Cardiac muscle cell (in vitro differentiated cells and primary cell): ENCODE measurements at places on chromosomes 5 and 9.

- no peak for DNase-seq
Measured at GRCh38 chr5:37724395-37725125, 115.3 kb downstream of the GDNF start.

GRCh38 chr9:515665-516064 is 301.0 kb downstream of the DOCK8 start:
- DNase-seq: no peak

- DNase-seq: peak; percentile 68
Measured at GRCh38 chr5:6454628-6455053, 6.0 kb downstream of the UBE2QL1 start.

DNA sequence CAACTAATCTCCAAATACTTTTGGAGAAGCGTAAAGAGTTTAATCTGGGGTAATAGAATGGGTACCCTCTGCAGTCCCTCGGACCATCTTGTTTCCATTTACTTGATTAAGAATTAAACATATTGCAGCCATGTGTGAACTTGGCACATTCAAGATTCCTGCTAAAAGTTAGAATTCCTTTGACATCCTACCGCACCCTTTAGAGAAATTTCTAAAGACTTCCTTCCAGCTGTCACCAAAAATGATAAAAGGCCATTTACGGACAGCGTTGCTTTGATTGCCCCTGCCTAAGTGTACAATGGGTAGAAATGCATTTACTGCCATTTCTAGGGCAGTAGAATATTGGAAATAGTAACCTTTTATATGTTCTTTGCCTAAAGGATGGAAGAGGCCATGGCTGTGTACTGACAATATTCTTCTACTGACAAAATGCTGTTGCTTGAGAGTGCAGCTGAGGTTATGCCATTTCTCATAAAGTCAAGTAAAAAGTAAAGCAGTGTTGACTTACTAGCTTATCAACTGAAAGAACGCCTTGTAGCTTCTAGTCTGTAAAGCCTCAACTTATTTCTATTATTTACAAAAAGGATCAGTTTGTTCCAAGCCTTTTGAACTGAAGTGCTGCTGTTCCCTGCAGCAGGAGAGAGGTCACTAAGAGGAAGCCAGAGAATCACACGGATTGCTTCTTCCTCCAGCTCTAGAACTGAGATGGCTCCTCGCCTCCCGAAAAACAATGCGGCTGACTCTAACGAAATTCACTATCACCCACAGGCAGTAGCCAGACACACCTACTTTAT is 139.8 kb upstream of the BASP1 start:
- DNase-seq: no peak

GRCh38 chr9:134975253-134975652 is 57.5 kb upstream of the FCN1 start:
- no peak for DNase-seq

DNA sequence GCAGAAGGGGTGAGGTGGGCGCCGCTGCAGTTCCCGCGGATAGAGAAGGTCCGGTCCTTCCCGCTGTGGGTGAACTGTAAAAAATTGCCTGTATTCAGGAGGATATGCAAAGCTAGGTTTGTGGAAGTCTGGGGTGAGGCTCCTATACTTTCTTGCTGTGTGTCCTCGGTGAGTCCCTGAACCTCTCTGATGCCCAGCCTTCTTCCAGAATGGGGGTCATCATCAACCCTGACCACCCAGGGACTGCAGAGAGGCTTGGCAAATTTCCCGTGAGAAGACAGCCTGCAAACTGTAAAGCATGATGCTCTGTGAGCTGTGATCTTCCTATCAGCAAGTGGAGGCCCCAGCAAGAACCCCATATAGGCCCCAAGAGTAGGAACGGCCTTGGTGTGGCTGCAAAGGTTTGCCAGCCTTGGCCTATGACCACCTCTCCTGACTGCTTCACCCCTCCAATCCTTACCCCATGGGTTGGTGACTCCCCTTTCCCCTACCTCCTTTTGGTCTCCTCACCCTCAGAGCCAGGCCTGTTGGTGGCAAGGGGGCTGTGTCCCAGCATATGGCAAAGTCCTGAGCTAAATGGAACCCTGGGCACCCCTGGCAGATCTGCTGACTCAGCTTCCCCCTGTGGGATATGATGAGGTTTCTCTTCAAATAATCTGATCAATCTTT is 760 bp downstream of the ALDH1B1 start:
- no peak for DNase-seq

GRCh38 chr9:111113712-111114111 is 75.4 kb upstream of the LPAR1 start:
- no peak for DNase-seq

DNA sequence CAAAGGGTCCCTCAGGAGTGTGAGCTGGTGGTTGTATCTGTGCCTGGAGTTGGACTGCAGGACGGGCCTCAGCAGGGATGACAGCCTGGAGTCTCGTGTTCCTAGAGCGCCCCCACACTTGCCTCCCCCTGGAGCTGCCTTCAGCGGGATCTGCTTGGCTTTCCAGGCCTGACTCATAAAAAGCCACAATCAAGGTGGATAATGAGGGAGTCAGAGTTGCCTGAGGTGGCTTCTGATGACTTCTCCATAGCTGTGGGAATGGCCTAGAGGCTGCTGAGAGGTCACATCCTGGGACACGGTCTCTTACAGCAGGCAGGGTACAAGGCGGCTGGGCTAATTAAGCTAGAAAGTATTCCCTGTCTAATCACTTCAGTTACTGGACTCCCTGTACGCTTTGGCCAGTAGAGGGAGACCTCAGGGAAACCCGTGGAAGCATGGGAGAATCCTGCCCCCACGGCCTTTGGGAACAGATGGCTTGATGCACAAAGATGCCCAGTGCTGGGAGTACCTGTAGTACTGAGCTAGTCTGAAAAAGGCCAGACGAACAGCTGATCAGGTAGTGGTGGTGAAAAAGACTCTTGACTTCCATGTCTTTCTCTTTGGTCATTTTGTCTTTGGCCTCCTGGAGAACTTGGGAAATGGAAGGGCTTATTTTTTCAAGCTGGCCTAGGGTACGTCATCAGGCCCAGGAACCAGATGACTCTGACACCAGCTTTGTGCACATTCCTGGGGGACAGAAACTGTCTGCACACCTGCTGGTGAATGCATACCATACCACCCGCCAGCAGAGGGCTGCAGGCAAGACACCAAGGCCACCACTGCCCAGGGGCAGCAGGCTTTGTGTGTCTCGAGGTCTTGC is 16.1 kb upstream of the FRRS1L start:
- DNase-seq: peak; percentile 44

DNA sequence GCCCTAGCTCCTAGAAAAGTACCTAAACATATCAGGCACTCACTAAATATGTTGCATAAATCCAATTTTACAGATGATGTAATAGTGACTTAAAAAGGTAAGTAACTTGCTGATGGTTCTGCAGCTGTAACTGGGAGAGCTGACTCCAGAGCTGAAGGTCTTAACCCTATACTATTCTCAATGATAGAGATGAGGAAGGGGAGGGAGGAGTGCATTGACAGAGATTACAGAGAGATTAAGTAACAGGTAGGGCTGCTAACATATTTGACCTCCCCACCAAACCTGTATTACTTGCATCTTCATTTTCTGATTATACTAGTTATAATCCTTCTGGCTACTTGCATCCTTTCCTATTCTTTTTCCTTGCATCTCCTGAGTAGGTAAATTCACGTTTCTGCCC is 255.4 kb upstream of the EFNA5 start:
- DNase-seq: no peak

DNA sequence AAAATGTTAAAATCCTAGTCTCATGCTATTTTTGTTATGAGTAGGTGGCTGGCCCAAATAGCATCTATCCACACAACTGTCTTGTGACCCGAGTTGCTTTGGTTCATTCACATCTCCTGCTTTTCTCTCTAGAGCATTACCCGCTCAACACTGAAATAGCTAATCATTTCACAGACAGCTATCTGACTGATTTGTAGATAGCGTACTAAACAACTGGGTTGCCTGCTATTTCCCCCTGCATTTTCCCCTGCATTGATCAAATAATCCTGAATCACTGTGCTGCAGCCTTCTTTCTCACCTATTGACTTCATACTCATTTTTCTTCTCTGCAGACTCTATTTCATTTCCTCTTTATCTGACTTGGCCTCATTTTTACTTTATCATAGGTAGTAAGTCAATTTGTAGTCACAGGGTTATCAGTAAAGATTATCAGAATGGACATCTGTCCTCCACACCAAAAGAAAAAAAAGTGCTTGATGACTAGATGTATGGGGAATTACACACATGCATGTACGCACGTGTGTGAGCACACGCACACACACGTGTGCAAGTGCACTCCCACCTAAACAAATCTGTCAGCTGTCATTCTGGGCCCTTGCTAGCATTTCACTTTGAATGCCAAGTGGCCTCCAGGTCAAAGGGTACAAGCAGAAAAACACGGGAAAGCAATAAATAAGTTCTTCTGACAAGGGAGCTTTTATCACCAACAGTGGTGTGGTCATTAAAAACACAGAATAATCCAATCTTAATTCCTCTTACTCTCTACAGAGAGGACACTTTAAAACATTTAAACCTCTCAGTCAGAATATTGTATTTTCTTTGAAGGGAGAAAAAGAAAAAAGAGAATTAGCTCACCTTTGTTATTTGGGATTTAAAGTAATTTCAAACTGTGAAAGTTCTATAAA is 501.6 kb downstream of the EFNA5 start:
- DNase-seq: no peak

DNA sequence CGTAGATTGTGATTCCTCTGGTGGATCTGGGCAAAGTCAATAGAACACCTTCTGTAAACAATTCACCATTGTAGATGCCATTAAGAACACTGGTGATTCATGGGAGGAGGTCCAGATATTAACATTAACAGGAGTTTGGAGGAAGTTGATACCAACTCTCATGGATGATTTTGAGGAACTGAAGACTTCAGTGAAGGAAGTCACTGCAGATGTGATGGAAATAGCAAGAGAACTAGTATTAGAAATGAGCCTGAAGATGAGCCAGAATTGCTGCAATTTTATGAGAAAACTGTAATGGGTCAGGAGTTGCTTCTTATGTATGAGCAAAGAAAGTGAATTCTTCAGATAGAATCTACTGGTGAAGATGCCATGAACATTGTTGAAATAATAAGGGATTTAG is 26.9 kb downstream of the TCERG1 start:
- DNase-seq: no peak

- no peak for DNase-seq
Measured at GRCh38 chr5:79727451-79728355, 38.1 kb downstream of the CMYA5 start.

DNA sequence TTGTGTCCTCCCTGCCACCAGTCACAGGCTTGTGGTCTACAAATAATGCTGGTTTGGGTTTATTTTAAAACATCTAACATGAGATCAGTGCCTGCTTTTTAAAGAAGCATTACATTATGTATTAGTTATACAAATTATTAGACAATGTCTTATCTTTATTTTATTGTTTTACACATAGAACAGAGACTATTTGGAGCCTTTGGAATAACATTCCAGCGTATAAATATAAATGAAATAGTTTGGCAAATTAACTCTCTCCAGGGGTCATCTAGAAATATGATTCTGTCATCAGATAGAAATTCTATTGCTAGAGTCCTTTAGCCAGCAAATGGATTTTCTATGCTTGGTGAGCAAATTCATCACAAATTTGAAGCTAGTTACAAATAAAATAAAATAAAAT is 22.4 kb downstream of the MAP1B start:
- no peak for DNase-seq

- no peak for DNase-seq
Measured at GRCh38 chr9:114362394-114362793, 25.4 kb downstream of the AKNA start.

DNA sequence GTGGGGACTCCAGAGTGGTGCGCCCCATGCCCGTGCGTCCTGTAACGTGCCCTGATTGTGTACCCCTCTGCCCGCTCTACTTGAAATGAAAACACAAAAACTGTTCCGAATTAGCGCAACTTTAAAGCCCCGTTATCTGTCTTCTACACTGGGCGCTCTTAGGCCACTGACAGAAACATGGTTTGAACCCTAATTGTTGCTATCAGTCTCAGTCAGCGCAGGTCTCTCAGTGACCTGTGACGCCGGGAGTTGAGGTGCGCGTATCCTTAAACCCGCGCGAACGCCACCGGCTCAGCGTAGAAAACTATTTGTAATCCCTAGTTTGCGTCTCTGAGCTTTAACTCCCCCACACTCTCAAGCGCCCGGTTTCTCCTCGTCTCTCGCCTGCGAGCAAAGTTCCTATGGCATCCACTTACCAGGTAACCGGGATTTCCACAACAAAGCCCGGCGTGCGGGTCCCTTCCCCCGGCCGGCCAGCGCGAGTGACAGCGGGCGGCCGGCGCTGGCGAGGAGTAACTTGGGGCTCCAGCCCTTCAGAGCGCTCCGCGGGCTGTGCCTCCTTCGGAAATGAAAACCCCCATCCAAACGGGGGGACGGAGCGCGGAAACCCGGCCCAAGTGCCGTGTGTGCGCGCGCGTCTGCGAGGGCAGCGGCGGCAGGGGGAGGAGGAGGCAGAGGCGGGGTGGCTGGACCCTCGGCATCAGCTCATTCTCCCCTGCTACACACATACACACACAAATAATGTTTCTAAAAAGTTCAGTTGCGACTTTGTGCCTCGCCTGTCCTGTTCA is 668 bp downstream of the GLIS3 start:
- peak; percentile 54 for DNase-seq

DNA sequence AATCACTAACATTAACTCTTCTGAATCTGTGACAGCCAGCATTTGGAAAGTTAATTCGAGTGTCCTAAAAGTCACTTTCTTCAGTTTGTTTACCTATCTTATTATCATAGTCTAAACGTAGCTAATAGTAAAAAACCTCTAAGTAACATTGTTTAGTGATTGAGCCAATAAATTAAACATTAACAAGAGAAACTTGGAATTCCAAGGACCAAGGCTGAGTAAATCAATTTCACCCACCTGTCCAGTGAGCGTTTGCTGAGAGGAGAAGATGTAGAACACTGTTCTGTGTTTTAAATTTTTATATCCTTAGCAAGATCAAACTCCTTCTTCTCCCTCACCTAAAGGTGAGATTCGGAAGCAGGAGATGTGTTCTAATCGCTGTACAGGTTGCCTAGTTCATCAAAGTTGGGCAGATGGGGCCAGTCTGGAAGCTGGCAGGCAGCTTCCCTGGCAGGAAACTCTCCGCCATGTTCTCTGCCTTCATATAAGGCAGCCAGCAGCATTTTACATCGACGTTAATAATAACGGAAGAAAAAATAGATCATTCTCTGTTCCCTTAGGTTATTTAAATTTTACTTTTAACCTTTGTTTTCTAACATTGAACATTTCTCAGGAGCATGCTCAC is 89.2 kb downstream of the DAPK1 start:
- DNase-seq: no peak

DNA sequence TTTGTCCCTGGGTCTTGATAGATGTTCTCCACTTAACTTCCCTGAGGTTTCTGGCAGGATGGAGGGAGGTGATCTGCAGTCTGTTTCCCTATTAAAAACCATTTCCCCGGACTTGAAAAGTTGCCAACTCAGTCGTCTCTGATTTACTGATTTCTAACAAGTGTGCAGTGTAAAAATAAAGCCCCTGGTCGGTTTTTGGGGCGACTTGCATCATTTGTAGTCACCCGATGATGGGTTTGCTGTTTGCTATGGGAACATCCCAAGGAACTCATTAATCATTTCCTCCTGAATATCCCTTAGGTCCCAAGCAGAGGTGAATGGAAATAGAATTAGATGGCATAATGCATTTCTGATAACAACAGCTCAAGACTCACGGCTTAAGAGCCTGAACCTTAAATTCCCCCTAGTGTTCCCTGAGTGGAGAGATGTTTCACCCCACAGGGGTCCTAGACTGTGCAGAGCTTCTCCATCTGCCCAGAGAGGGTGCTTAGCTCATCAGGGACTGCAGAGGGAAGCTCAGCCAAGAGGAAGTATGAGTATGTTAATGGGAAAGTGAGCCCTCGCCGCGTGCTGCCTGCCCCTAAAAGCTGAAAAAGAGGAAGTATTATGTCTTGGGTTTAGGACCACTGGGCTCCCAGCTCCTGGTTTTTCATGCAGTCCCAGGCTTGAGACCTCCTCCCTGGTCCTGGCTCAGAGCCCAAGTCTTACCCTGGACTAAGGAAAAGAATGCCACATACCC is 115.1 kb upstream of the DAP start:
- DNase-seq: no peak
